ENCODE measurements at places on chromosomes 1 and 21.

DNA sequence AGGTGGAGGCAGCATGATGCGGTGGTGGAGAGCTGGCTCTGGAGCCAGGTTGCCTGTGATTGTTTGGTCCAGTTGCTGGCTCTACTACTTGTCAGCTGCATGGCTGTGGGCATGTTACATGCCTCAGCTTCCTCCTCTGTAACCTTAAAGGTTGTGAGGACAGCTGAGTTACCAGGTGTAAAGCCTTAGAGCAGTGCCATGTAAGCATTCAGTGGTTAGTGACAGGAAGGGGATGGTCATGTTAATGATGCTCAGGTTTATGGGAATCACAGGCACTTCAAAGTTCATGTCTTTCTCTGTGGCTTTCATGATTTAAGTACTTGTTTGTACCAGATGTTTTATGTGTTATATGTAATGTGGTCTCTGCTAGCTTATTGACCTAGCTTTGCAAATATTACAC lies 32.6 kb downstream of the PTGFRN start:
- DNase-seq, result no peak

- DNase-seq, result peak; percentile 92
Observed at GRCh38 chr1:36653850-36654249, 171.1 kb upstream of the CSF3R start.

DNA sequence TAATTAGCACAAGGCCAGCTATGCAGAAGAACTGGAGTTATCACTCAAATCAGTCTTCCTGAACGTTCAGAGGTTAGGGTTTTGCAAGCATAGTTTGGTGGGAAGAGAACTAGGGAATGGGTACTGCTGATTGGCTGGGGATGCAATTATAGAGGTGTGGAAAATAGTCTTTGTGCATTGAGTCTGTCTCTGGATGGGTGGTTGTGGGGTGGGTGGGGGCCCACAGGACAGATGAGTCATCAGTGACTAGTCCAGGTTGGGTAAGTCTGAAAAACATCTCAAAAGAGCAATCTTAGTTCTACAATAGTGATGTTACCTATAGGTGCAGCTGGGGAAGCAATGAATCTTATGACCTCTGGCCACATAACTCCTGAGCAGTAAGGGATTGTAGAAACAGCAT lies 89.7 kb upstream of the HMCN1 start:
- no peak for DNase-seq

DNA sequence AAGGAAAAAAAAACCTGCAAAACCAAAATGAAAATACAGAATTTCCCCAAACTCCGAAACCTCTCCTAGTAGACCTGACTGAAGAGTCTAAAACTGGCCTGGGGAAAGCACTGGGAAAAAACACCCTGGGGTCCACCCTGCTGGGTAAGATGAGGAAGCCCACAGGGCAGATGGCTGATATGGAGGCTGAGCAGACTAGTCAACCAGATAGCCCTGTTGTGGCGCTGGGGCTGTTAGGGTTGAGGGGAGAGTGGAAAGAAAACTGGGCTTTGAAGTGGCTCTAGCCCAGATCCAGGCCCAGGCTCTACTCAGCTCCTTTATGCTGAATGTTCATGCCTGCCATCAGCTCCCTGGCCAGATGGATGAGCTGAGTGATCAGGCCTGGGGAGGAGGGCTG lies 6.8 kb upstream of the SLAMF1 start:
- DNase-seq, result no peak

- no peak for DNase-seq
Observed at GRCh38 chr21:43934116-43934515, 69.1 kb downstream of the AGPAT3 start.

DNA sequence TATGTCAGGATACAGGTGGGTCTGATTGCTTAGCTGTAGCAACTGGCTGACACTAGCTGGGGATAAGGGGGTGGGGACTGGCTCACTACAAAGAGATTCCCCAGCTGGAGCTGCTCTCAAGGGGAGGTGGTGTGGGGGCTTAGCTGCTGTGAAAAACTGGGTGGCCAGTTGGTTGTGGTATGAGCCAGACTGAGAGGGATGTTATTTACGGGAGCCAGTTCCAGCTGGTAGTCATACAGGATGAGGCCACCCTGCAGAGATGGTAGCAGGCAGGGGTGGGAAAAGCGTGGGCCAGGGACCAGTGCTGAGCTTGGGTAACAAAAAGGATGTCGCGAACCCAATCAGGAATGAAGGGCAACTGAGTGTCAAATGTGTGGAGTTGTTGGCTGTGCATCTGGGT lies 204.0 kb upstream of the C21orf91 start:
- DNase-seq, result no peak

DNA sequence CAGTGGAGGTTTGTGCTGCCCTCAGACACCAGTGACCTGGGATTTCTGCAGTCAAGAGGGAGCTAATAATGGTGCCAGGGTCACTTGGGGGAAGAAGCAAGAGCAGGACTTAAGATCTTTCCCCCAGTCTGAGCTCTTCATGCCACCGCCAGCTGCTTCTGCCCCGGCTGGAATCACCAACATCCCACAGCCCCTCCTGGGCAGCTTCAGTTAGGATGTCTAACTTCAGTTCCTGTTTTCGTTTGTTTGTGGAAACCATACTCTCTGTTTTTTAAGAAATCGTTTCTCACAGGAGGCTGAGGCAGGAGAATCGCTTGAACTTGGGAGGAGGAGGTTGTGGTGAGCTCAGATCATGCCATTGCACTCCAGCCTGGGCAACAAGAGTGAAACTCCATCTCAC lies 25.6 kb upstream of the PRDM2 start:
- no peak for DNase-seq

DNA sequence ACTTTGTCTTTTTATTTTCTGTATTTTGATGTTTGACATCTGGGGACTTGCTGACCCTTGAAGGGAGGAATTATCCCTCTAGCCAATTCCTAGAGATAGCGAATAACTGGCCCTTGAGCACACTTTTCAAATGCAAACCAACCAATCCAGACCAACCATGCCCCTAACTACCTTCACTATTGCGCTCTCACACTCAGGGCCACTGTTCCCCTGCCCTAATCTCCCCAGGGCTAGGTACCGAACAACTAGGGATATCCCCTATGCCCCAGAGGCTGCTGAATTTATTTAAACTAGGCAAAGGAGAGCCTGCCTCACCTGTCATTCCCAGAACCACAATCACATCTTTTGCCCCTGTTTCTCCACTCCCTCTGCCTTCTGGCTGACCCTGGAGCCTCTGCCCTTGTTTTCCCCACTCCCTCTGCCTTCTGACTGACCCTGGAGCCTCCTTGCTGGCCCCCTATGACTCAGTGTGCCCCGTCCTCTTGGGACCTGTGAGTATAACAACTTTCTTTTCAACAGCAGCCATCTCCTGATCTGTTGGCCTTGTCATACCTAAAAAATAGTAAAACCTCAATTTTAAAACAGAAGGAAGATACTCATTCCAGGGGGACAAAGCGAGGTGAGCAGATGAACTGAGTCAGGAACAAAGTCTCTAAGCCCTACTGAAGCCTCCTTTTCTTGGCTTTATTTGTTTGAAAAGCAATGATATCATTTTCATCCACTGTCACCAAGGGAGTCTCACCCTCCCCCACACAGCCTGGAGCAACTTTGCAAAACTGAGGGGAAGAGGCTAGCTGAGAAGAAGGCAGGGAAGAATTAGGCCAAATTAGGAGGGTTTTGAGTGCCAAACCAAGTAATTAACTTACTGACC lies 115.5 kb downstream of the NMNAT2 start:
- no peak for DNase-seq

All from dorsolateral prefrontal cortex (tissue), 122 donors.